ENCODE measurements at places on chromosomes 5 and 9.

- no peak for DNase-seq
Observed at GRCh38 chr5:66080664-66081063, 63.4 kb upstream of the SREK1 start.

DNA sequence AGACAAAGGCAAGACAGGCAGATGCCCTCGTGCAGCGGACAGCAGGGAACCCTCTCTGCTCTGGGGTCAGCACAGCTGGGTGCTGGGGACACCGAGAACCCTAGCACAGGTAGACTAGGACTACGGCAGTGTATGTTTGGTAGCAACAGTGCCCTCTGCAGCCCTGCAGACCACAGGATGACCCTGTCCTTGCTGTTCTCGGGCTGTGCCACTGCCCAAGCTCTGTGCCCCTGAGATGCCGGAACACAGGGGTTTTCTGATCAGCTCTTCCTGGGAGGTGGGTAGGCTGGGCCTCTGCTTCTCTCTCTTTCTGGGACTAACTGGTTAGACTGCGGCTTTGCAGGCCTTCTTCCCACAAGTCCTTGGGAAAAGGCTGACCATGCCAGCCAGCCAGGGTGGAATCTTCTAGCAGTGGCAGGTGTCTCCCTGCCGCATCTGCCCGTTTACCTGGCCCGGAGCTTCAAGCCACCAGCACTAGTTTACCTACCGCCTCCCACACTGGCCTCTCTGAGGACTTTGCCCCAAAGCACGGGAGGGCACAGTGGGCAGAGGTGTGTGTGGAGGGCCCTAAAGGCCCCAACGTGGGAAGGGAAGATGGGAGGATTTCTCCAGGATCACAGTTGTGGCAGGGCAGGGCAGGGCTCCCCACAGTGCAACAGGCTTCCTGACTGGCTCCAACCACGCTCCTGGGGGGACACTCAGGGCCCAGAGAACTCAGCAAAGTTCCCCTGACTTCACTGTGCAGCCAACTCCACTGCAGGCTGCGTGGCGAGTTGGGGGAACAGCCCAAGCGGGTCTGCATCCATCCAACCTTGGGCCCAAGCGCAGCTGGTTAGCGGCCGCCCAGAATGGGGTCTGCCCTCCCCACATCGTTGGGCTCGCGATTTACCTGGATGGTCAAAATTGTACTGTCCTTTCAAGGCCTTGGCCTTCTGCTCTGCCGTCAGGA, 1.2 kb downstream of the UCK1 start:
- DNase-seq, result no peak

DNA sequence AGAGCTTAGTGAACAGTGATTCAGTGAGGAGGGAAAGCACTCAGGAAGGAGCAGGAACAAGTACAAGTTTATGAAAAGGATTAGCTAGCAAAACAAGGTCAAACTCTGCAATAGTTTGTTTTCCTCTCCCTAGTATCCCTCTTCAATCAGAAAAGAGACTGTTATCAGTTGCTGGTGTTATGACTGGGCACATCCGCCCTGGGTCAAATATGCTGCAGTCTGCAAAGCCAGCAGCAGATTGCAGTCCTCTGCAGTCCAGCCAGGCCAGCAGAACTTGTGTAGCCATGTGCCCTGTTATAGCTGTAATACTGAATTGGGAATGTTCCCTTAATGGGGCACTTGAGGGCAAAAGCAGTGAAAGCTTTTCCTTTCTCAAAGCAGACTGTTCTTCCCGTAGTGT, 12.0 kb downstream of the PCDHAC2 start:
- DNase-seq, result no peak

- no peak for DNase-seq
Observed at GRCh38 chr9:96859461-96860198, 5.3 kb upstream of the ZNF782 start.

- DNase-seq, result no peak
Observed at GRCh38 chr5:17167171-17167891, 50.1 kb upstream of the BASP1 start.

DNA sequence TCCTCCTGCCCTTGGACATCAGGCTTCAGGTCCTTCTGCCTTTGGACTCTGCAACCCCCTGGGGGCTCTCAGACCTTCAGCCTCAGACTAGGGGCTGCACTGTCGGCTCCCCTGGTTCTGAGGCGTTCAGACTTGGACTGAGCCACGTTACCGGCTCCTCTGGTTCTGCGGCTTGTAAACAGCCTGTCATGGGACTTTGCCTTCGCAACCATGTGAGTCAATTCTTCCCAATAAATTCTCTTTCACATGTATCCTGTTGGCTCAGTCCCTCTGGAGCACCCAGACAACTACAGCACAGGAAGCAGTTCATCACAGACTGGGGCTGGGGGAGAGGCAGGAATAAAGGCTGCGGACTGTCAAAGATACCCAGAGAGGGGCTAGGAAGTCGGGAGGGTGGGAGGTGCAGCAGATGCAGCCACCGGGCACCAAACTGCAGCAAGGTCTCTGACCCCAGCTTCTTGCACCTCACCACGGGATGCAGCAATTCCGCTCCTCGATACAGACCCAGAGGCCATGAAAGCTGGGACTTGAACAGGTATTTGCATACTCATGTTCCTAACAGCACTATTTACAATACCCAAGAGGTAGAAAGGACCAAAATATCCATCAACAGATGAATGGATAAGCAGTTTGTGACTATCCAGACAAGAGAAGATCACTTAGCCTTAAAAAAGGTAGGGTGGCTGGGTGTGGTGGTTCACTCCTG, 100.8 kb downstream of the COL23A1 start:
- DNase-seq, result no peak
